Kidney (tissue), 22 donors: ENCODE measurements at places on chromosomes 5 and 9. TPM values are rescaled to one million over a fixed set of nuclear protein-coding genes. Genes with fewer than 3 reads are reported as not detected.

FAM81B gene
- 1.9 TPM for total RNA-seq

UGCG gene
- total RNA-seq: 113 TPM

DNA sequence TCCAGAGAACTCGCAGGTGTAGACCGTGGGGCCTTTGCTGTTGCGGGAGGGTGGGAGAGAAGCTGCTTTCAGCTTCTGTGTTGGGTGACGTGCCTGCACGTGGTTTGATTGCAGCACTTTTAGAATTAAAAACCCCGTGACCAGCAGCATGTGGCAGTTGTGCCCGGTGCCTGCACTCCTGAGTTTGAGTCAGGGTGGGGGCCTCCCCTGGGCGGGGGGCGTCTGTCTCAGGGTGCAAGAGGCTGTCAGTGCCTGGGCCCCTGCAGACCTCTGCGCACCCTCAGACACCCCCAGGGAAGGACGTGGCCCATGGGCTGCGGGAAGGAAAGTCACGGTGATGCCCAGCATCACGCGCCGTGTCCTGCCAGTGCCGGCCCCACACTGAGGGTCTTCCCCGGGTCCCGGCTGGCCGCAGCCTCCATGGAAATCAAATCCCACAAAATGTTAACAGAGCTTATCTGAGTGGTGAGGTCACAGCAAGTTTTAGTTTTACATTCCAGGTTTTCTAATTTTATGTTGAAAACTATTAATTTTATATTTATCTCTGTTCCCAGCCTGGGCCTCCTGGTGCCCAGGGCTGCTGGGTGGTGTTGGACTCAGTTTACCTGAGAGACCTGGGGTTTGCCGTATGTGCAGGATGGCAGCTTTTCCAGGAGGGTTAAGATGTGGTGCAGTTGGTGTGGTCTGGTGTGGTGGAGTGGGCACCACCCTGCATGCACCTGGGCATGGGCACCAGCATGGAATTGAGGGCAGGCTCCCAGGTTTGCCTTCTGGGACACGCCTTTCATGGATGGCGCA is 33.3 kb downstream of the AHRR start:
- DNase-seq: no peak
- no peak overlapping the region for H3K4me3 ChIP-seq
- H3K36me3 ChIP-seq: no peaks in the 10 kb centered on the region
- H3K27ac ChIP-seq: no peak overlapping the region
- H3K4me1 ChIP-seq: no peaks in the 10 kb centered on the region
- H3K27me3 ChIP-seq: no peaks in the 10 kb centered on the region

- H3K27ac ChIP-seq: no peak overlapping the region
- no peak overlapping the region for H3K4me3 ChIP-seq
- H3K4me1 ChIP-seq: no peaks in the 10 kb centered on the region
- H3K36me3 ChIP-seq: no peaks in the 10 kb centered on the region
- H3K27me3 ChIP-seq: no peaks in the 10 kb centered on the region
These were observed 269.0 kb downstream of the DENND1A start for GRCh38 chr9:123660691-123661466.

SLC45A2 gene
- 0.22 TPM for total RNA-seq

- H3K27me3 ChIP-seq: no peaks in the 10 kb centered on the region
- no peak for DNase-seq
- no peaks in the 10 kb centered on the region for H3K4me1 ChIP-seq
These were observed 136.9 kb upstream of the PRR16 start for GRCh38 chr5:120327180-120327579.

CCNI2 gene
- 3.4 TPM for total RNA-seq

POU5F2 gene
- total RNA-seq: 1.8 TPM

CCDC127 gene
- total RNA-seq: 5.9 TPM

DNA sequence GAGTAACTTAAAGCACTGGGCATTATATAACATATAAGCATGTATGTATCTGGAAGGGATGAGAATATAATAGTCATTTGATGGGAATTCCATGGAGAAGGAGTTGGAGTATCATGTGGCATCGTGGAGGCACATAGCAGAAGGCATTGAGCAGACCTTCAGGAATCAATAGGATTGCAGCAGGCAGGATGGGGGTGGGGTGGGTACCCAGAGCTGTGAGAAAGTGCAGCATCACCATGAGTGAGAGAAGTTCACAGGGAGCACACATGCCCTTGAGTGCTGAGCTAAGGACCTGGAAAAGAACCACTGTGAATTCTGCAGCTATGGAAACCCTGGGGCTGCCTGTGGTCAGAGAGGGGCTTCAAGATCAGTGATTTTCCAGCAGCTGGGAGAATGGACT is 57.3 kb downstream of the MED10 start:
- H3K27me3 ChIP-seq: no peaks in the 10 kb centered on the region
- H3K4me1 ChIP-seq: no peaks in the 10 kb centered on the region
- no peaks in the 10 kb centered on the region for H3K36me3 ChIP-seq
- no peak for DNase-seq

GRCh38 chr5:116372931-116373597 is 201.6 kb downstream of the SEMA6A start:
- no peak for DNase-seq
- H3K4me1 ChIP-seq: peaks cover 1% of the 10 kb centered on the region
- no peak overlapping the region for H3K4me3 ChIP-seq
- H3K27ac ChIP-seq: no peak overlapping the region
- H3K27me3 ChIP-seq: no peaks in the 10 kb centered on the region

DNA sequence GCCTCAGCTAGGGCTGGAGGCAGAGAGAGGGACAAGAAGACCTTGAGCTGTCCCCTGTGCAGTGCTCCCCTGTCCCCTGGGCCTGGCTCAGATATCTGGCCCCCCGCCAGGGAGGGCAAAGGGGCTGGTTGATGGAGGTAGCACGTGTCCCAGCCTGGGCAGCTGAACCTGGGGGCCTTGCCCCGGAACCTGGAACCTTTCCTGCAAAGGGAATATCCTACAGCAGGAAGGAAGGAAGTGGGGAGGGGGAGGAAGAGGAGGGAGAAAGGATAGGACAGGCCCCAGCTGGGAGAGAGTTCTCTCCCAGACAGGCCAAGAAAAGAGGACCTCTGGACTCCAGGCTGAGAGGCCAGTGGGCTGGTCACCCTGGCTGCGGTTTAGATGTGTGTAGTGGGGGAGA is 27.6 kb upstream of the PSD2 start:
- no peak overlapping the region for H3K4me3 ChIP-seq
- H3K27ac ChIP-seq: no peak overlapping the region
- no peaks in the 10 kb centered on the region for H3K36me3 ChIP-seq
- no peaks in the 10 kb centered on the region for H3K27me3 ChIP-seq
- DNase-seq: peak; percentile 75
- H3K4me1 ChIP-seq: no peaks in the 10 kb centered on the region

DNA sequence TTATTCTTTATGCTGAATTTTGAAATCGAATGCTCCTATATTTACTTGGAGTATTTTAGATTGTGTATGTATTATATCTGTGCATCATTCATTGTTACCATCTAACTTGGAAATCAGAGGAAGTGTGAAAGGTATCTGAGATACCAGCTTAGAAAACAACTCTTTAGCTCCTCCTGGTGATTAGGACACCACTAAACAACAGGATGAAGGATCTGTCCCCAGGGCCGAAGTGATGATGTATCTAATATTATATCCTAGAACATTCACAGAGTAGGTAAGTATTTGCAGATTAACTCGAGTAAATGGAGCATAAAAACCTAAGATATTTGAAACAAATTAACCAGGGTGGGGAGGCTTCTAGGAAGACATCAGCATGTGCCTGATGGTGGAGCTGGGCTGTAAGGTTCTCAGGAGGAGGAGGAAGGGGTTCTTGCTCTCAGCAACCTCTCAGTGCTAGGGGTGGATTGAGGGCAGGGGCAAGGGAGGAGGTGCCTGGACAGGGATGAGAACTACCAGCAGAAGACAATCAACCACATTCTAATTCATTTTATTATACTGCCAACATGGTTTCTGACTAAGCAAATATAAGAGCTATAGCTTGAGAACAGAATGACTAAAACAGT is 2.6 kb upstream of the NFIL3 start:
- DNase-seq: no peak
- no peak overlapping the region for H3K27ac ChIP-seq
- no peaks in the 10 kb centered on the region for H3K36me3 ChIP-seq
- no peaks in the 10 kb centered on the region for H3K27me3 ChIP-seq

S1PR3 gene
- total RNA-seq: 36.4 TPM
